ENCODE measurements at places on chromosomes 4 and X.

DNA sequence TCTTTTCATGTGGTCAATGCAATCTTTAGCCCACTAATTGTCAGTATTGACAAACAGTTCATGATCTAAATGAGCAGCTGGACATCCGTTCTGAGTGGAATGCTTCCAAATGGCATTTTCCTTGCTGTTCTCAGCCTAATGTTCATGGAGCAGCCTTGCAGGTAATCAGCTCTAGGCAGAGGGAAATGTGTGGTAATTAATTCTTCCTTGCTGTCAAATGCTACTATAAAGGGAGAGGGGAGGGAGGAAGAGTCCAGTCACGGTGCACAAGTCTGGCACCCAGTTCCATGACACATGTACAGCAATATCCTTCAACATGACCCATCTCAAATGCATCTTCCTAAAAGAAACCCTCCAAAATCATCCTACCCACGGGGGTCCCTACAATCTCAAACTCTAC, 88.5 kb downstream of the LDB2 start:
- no peak for DNase-seq

DNA sequence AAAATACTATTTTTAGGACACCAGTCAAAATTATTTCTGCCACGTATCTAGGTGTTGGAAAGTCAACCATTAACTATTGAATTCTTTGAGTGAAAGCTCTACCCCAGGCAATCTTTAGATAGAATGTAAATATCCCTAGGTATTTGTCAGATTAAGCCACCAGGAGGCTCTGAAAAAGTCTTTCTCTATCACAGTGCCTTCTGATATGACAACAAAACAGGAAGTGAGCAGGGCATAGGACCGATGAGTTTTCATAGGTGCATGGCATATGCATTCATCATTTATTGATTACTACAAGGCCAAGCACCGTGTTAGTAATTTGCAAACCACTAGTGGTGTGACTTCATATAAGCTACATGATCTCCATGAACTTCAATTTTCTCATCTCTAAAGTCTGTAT, 333.6 kb upstream of the F9 start:
- DNase-seq, result no peak

- DNase-seq, result no peak
These were observed 285.5 kb downstream of the PDGFC start for GRCh38 chr4:156686120-156686519.

DNA sequence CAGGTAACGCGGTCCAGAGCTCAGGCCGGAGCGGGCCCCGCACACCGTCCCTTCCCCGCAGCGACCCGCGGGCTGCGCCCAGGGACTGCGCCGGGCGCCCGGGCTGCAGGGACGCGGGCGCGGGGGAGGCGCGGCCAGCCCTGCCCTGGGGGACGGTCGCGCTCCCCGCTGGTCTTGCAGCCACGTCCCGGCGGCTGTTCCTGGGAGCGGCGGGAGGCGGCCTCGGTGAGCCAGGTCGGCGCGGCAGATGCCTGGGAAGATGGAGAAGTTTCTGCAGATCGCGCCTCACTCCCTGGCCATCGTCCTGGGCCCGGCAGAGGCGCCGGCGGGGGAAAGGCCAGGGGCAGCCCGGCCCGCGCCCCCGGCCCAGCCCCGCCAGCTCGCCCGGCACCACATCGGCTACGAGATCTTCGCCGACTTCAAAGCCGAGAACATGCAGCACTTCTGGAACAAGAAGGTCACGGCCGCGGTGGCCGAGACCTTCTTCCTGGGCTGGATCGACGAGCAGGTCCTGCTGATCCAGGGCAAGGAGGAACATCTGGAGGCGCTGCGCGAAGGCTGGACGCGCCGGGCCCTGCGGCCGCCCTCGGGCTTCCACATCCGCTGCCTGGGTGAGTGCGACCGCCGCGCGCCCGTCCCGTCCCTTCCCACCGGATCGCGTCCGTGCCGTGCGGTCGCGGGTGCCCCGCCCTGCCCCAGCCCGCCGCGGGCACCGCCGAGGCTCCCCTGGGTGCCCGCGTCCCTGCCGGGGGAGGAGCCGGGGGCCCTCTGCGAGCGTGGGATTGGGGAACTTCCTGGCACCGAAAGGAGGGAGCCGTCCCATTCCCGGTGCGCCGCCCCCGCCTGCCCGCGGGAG, 107.4 kb upstream of the STOX2 start:
- DNase-seq, result peak; percentile 17

DNA sequence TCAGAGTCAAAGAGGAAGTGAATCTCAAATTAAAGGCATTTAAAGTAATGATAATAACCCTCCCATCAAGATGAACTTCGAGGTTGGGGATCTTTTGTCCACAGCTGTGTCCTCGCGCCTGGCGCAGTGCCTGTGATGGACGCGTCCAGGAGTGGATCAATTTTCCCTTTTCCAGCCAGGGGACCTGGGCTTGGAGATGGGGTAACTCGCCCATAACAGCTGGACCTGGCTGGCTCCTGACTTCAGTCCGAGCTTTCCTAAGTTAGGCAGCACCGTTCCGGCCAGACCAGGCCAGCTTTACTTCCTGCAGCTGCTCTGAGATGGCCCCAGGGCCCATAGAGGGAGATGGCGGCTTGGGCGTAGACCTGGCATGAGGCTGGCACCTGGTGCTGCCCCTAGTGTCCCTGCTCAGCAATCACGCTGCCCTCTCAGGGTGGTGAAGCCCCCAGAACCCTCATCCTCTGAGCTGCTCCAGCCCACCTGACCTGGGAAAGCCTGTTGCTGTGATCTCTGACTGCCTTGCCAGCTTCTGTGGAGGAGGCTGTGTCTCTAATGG, 23.9 kb downstream of the ADRA2C start:
- no peak for DNase-seq

DNA sequence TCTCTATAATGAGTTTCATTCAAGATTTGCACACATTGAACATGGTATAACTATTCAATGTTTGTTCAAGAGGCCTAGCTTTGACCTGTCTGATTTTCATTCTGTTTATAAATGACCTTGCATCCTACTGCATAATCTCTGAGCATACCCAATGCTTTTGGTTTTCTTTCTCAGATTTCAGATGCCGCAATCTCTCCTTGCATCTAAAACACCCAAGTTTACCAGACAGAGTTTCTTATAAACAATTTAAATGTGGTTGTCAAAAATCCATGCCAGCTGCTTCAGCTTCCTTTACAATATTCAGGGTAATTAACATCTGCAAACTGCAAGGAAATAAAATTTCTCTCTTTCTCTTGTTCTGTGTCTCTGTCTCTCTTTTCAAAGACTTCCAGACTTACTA, 123.0 kb upstream of the PCDH18 start:
- DNase-seq, result no peak

DNA sequence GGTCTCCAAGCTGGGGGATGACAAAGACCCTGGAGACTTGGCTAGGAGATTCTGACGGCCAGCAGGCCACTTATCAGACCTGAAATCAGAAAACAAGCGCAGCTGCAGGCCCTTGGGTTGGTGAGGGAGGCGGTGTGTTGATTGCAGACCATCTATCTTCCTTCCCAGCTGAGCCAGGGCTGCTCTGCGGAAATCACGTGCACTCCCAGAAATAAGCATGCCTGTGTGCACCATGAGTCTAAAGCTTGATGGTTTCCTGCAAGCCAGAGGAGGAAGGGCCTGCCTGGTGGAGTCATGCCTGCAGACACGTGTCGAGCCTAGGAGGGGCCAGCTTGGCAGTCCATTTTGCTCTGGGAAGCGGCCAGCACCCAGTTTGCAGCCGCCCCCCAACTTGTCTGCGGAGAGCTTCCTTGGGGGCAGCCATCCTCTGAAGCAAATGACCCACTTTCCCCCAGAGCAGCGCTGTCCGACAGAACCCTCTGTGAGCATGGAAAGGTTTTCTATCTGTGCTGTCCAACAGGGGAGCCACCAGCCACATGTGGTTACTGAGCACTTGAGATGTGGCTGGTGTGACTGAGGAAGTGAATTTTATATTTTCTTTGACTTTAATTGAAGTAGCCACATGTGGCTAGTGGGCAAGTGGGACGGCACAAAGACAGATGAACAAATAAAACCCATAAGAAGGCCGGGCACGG, 175.7 kb upstream of the BCOR start:
- no peak for DNase-seq

DNA sequence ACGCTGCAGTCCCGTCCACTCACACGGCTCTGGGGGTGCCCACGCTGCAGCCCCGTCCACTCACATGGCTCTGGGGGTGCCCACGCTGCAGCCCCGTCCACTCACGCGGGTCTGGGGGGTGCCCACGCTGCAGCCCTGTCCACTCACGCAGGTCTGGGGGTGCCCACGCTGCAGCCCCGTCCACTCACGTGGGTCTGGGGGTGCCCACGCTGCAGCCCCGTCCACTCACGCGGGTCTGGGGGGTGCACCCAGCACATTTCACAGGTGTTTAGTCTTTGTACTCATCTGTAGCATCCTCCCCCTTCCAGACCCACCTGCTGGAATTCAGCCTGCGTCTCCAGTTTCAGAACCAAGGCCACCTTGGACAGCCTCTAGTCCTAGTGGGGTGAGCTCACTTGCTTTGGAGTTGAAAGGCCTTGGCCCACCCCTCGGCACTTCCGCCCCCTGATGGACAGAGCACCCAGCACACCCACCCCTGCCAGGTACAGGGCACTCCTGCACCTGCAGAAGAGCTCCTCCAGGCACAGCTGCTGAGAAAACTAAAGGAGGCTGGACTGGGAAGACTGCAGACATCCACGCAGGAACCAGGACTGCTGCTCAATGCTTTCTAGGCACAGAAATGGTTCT, 73.0 kb downstream of the ABLIM2 start:
- no peak for DNase-seq

- DNase-seq, result no peak
These were observed 68.7 kb upstream of the DCLK2 start for GRCh38 chr4:150009533-150009932.

Data from COR-L47 (cell line).